Activated CD4-positive, alpha-beta T cell treated with anti-CD3 and anti-CD28 coated beads for 1 hour (primary cell): ENCODE measurements at places on chromosomes 7 and 10.

DNA sequence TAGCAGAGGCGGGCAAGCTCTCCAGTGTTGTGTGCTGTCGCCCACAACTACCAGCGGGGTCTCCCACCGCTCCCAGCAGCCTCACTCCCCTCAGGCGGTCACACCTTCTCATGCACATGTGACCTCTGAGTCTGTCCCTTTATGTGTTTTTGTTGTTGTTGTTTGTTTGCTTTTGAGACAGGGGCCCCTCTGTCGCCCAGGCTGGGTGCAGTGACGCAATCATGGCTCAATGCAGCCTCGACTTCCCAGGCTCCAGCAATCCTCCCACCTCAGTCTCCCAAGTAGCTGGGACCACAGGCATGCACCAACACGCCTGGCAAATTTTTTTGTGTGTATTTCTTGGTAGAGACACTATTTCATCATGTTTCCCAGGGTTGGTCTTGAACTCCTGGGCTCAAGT, 1.5 kb downstream of the CPSF4 start:
- no peak for DNase-seq

GRCh38 chr7:155796381-155797261, 15.6 kb downstream of the SHH start:
- DNase-seq: peak; percentile 45

DNA sequence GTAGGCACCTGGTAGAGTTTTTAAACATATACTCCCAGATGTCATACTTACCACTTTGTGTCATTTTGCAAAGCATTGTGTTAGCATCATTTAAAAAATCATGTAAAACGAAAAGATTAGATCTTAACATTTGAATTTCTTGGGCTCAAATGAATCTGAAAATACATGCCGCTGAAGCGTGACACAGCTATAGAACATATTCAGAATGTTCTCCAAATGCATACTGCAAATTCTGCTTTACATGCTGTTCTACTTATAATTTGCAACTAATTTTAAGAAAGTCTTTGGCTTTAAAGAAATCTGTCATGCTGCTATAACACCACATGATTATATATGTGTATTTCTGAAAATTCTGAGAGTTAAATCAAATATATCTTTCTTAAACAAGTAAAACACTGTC, 109.2 kb upstream of the CAV2 start:
- no peak for DNase-seq

DNA sequence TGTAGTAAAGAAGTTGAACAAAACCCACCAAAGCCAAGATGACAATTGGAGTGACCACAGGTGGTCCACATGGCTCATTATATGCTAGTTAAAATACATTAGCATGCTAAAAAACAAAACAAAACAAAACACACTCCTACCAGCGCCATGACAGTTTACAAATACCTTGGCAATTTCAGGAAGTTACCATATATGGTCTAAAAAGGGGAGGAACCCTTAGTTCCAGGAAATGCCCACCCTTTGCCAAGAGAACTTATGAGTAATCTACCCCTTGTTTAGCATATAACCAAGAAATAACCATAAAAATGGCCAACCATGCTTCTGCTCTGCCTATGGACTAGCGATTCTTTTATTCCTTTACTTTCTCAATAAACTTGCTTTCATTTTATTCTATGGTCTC, 979.1 kb upstream of the POT1 start:
- DNase-seq: no peak

GRCh38 chr10:42973870-42974692, 102.8 kb upstream of the RET start:
- no peak for DNase-seq

DNA sequence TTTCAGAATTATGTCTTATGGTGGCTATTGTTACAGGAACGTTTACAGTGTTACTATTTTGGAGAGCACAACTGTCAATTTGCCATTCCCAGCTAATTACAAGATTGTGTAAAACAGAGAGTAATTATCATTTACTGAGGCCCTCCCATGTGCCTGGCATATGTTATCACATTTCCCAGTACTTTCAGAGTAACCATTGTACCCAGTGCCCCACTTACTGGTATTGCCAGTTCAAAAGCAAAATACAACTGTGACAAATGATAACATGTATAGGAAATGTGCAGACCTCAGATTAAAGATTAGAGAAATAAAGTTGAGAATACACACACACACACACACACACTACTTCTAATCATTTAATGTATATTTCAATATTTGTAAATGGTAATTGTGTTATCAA, 572.5 kb downstream of the POM121L12 start:
- no peak for DNase-seq

DNA sequence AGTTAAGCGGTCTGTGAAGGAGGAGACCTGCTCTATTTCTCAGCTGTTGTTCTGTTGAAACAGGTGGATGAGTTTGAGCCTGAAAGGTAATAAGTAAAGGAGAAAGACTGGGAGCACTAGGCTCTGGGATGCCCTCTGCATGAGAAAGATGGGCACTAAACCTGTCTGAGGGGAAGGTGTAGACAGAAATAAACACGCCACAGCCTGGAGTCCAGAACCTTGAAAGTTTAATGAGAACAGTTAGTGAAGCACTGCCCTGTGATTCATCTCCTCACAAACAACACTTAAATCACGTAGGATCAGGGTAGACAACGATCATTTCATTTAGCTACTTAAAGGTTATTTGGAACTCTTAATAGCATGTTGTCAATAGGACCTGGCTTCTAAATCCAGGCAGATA, 193.1 kb downstream of the PHTF2 start:
- DNase-seq: no peak

DNA sequence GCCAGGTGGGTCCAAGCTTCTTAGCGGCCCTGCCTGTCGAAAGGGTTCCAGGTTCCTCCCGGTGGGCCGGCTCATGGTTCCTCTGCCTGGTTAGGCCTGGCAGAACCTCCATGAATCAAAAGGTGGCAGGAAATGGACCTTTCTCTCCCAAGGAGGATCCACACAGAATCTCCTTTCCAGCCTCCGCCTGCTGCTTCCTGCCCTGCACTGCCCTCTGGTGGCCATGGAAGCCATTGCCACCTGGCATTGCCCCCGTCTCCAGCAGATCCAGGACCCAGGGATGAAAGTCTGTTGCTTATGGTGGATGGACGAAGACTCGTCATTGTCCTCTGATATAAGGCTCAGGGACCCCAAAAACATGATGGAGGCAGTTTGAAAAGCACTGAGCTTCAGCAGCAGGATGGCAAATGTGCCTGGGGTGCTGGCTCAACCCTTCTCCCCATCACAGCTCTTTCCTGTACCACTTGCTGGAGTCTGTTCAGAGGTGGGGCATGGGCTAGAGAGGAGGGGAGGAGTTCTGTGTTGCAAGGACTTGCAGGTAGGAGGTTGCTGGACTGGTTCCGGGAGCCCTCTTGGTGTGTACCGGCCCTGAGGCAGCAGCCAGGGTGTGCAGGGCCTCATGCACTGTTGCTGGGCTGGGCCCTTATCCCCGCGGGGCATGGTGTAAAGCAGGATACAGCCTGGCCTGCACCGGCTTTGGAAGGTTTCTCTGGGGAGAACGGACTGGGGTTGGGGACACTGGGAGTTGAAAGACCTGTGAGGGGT, 11.3 kb upstream of the INMT start:
- peak; percentile 59 for DNase-seq

- DNase-seq: no peak
These were observed 2.3 kb downstream of the SLC29A3 start for GRCh38 chr10:71321386-71321785.

GRCh38 chr7:19648791-19649190, 60.0 kb downstream of the POLR1F start:
- DNase-seq: no peak

DNA sequence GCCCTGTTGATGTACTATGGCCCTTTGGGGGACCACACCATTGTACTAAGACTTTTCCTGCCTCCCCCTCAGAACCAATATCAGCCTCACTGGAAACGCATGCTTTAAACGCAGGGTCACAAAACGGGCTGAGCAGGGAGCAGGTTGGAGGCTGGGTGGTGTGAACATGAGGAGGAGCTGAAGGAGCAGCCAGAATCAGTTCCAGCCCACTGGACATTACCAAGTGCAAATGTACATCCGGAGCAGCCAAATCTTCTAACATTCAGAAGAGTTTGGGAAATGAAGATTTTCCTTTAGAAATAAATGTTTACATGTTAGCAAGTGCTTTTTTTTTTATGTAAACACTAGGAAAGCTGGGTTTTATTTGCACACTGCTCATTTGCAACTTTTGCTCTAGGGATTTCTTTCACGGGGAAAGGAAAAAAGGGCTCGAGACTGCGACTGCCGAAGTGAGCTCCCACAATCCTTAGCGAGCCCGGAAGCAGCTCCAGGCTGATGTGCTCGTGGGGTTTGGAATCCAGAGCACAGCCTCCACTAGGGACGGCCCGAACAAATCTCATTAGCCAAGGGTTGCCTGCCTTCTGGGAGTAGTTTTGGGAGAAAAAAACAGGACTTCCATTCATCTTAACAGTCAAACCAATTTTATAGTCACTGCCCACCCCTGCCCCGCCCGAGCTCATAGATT, 108.0 kb upstream of the YAE1 start:
- no peak for DNase-seq

DNA sequence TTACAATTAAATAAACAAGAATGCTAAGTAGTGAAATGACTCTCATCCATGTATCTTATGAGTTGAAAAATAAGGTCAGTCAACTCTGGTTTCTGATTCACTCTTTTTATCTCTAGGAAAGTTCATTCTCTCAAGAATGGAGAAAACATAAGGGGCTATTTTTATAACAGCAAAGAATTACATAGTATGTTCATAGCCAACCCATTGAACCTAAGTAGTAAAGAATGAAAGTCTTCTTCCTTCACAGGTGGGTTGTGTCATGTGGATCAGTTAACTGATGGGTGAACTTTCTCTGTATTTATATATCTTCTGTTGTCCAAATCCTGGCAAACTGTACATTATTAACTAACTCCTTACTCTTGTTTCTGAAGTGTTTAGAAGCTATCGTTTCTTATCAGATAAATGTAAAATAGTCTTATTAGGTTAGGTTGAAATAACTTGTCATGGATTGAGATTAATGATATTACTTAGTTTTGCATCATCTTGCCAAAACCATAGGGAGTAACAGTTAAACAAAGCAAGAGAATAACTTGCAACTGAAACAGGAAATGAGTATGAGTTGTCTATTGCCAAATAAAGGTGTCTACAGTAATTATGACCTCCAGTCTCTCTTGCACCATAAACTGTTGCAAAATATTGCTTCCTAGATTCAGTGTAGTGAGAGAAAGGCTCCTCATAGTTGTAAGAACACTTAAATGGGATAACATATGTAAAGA, 86.8 kb downstream of the ANKRD7 start:
- no peak for DNase-seq

DNA sequence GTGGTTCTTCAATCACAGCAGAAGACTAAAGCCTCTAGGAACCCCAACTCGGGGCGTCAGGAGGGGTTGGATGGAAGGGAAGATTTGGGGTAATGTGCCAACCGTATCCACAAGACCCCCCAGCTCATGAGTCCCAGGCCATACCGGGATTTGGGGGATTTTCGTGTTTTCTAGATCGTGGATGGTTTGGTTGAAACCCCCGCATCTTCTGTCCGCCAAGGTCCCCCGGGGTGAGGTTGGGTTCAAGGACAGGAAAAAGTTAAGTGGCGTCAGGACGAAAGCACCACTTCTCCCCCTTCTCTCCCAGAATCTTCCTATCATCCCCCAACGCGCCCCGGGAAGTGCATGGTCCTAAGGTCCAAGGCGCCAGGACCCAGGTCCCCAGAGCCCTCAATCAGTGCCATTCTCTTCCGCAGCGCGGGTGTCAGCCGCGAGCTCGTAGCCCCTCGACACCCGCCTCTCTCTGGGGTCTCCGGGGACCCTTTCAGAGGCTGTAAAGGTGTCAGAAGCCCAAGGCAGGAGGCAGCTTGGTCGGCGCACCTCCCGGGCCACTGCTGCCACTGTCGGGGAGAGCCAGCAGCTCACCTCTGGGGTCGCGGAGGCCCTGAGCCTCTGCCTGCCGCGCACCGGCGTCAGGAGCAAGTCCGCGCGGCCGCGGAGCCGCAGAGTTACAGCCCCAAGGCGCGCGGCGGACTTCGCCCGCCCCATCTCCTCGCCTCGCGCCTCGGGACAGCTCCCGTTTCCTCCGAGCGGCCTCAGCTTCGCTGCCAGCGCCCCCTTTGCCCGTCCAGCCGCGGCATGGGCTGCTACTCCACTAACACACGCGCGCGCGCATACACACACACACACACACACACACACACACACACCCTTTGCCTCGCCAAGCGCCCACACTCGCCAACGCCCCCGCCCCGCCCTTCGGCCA, 1.5 kb downstream of the MKX start:
- no peak for DNase-seq

- DNase-seq: no peak
These were observed 1212.4 kb downstream of the SORCS1 start for GRCh38 chr10:105952153-105952552.

DNA sequence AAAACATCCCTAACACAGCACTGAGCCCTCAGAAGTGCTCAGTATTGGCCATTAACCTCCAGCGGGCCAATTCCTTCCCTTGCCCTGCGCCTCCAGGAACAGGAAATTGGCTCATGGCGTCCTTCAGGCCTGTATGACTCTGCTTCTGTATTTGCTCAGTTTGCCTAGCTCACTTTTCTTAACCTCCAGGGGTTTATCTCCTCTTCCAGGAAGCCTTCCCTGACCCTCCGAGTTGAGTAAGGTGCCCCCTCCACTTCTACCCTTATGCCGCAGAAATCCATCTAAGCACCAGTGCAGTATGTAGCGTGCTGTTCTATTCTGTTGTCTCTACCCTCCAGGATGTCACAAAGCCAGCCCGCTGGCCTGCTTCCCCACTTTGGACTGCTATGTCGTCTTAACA, 1.1 kb upstream of the SFXN4 start:
- no peak for DNase-seq

DNA sequence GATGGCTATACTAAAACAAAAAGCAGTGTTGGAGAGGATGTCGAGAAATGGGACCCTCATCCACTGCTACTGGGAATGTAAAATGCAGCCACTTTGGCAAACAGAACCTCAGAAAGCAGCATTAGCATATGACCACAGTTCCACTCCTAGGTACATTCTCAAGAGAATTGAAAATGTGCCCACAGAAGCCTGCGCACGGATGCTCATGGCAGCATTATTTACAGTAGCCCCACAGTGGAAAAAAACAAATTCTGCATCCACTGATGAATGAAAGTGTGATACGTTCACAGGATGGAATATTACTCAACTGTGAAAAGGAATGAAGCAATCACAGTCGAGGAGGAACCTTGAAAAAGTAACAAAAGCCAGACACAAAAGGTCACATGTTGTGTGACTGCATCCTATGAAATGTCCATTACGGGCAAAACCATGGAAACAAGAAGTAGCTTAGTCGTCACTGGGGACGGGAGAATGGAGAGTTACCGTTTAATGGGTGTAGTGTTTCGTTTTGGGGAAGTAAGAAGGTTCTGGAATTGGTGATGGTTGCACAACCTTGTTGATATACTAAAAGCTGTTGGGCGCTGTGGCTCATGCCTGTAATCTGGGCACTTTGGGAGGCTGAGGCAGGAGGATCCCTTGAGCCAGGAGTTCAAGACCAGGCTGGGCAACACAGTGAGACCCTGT, 2.5 kb upstream of the UPK3B start:
- no peak for DNase-seq
